Activated naive CD4-positive, alpha-beta T cell treated with anti-CD3 and anti-CD28 coated beads, Interleukin-2, amount 10 ng/mL, durations not matched to agents 5 hours and 36 hours (primary cell): ENCODE measurements at places on chromosomes 16 and 17. TPM values are rescaled to one million over a fixed set of nuclear protein-coding genes. Genes with fewer than 3 reads are reported as not detected.

Gene HOXB6
- not detected for total RNA-seq

Gene FBXW10
- not detected for total RNA-seq

Gene USP43
- 0.10 TPM for total RNA-seq

Gene CORO1A
- total RNA-seq, result 1,565 TPM

Gene ZNF23
- 5.7 TPM for total RNA-seq

Gene ITGAX
- total RNA-seq, result 3.3 TPM

Gene PERCC1
- total RNA-seq, result not detected

Gene RMI2
- total RNA-seq, result 59.7 TPM

Gene ELMO3
- 6.5 TPM for total RNA-seq

Gene PPP1R27
- not detected for total RNA-seq

Gene C16orf54
- total RNA-seq, result 114 TPM

Gene GLIS2
- 0.38 TPM for total RNA-seq

Gene METTL23
- 48.1 TPM for total RNA-seq

Gene UBE2O
- 30.7 TPM for total RNA-seq

Gene PYDC1
- not detected for total RNA-seq

Gene RSAD1
- total RNA-seq, result 26.5 TPM

Gene ABCC11
- not detected for total RNA-seq

Gene EME1
- total RNA-seq, result 13.2 TPM

Gene PRSS36
- 3.6 TPM for total RNA-seq

Gene TEFM
- 15.2 TPM for total RNA-seq

Gene ARL5C
- not detected for total RNA-seq
